ENCODE measurements at places on chromosomes 6 and 20.

DNA sequence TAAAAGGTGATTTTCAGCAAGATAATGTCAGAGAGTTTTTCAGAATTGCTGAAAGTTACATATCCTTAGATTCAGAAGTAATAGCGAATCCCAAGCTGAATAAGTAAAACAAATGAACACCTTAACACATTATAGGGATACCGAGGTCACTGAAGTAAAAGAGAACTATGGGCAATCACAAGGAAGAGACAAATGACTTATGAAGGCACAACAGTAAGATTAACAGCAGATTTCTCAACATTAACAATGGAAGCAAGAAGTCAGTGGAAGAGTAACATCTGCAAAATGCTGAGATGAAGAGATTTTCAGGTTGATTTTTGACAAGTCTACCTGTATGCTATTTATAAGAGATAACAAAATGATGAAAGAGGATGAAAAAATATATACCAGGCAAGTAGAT, 86.1 kb upstream of the EZR start:
- DNase-seq, result no peak

DNA sequence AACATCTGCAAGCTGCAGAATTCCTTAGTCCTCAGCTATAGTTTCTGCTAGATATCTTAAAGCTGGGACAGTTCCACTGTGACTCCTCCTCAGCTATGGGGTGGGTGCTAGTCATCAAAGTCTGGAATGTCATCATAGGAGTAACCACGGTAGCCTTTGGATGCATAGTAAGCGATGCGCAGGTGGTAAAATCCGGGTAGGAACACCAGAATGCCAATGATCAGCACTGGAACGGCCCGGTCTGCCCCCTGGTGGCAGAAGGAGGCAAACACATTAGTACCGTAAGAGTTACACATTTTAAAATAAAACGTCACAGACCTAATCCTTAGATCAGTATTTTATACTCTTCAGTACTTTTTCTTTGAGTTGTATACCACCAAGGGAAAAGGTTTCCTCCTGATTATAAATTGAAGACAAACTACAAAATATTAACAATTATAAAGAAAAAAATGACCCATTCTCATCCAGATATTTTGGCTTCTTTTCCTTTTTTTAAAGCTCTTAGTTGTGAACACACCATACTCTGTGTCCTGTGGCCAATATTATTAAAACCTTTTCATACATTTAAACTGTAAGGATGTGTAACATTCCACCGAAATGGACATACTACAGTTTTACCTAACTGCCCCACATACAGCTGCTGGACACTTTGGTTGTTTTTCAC, 18.9 kb downstream of the PCNA start:
- DNase-seq, result no peak

- DNase-seq, result no peak
These were observed 260.3 kb upstream of the SPTLC3 start for GRCh38 chr20:12748359-12748994.

GRCh38 chr20:62651285-62652021, 9.2 kb downstream of the SLCO4A1 start:
- DNase-seq, result peak; percentile 90
